ENCODE measurements at places on chromosomes 6 and 20.

DNA sequence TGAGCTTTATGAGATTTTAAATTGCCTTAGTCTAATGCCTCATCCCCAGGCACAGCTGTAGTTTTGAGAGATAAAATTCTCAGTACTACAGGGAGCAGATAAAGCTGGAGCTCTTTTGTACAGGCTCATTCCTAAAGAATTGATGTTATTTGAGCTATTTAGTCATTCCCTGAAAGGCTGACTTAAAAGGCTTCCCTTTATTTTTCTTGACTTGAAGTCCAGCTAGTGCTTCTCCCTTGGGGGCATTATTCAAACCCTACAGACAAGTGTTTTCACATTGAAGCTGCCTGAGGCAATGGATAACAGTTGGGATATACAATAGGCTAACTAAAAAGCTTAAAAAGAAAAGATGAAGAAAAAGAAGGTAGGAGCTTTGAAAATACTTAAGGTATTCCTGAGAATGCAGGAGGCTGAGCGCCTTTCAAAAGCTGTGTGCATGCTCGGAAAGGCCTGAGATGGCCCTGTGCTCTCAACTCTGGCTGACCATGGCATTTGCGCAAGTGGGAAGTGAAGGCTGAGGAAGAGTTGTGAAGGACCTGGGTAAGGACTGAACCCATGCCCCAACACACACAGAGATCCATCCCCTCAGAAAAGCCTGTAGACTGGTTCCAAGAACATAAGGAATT lies 315.1 kb downstream of the SMOC2 start:
- DNase-seq, result no peak

GRCh38 chr6:91812596-91813274 lies 1225.9 kb upstream of the MAP3K7 start:
- DNase-seq, result no peak

DNA sequence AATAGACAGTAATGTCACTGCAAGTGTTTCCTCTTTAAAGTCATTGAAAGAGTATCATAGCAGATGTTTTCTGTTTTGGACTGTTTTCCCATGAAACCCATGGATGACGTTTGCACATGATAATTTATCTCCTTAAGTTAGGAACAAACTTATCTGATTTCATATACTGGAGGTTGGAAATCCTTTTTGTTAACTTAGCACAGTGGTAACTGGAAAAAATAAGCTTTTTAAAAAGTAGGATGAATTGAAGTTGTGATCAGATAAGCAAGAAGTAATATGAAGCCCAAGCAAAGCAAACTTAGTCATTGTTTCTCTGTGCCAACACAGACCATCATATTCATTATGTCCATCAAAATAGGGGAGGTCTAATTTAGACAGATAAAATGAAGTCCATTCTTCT lies 61.6 kb downstream of the PLCB4 start:
- DNase-seq, result no peak

DNA sequence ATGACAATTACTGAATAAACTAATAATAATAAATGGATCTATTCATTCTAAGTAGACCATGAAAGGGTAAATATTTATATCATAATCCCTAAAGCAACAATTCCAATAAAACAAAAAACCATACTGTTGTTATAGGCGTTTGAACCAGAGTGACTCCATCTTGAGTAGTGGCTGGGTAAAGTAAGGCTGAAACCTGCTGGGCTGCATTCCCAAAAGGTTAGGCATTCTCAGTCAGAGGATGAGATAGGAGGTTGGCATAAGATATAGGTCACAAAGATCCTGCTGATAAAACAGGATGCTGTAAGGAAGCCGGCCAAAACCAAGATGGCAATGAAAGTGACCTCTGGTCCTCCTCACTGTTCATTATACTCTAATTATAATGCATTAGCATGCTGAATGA lies 8.3 kb downstream of the OR2H1 start:
- no peak for DNase-seq

DNA sequence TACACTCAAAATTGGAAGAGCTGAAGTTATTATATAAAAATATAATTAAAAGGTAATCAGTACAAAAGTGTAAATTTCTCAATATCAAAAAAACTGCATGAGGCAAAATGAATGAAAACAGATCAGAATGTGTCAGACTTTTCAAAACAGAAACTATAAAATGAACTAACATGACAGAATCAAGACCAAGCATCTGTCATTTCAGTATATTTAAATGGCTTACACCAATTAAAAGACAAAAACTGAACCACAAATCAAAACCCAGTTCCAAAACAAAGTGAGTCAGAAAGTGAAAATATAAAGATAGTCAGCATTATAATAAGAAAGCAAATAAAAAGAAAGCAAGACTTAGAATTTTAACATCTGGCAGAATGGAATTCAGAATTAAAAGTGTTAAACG lies 289.7 kb downstream of the UBE3D start:
- no peak for DNase-seq

- DNase-seq, result no peak
Measured at GRCh38 chr6:53009056-53009455, 14.0 kb upstream of the GSTA4 start.

DNA sequence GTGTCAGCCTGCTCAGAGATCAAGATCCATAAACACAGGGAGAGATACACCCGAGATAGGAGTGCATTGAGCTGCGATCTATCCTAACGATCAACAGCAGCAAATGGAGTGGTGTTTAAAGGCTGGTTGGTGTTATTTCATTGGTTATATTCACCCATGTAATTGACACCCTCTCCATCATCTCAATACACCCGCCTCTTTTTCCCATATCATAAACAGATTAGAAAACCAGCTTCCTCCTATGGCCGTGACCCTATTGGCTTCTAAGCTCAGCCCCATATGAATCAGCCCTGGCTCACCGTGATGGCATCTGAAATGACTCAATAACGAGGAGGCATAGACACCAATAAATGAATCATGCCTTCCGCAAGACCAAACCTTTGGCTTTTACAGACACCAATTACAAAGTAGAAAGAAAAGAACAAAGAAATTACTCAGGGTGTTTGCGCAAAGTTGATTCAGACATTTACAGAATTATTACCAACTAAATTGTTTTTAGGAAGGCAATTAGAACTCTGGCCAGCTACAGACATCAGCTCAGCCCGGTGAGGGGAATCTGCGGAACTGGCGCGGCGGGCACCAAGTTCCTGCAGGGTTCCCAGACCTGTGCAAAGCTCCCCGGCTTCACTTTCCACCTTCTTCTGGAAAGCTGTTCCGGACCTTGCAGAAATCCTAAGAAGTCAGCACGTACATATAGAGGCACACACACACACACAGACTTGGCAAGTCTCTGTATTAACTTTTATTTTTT lies 11.5 kb downstream of the PMEPA1 start:
- DNase-seq, result peak; percentile 64

DNA sequence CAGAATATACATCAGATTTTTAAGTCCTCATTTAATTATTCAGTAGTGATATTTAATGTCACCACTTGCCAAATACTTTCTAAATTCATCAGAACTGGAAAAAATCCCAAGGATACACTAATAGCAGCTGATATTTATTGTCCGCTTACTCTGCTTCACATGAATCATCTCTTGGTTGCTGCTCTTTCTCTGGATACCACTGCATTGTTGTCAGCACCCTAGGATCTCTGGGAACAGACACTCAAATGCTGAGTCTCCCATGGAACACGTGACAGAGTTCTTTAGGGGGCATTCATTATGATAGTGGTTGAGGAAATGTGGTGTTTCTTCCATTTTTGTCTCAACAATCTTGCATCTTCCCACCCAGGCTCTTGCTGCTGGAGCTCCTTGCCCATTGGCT lies 318.0 kb downstream of the RFPL4B start:
- DNase-seq, result no peak

DNA sequence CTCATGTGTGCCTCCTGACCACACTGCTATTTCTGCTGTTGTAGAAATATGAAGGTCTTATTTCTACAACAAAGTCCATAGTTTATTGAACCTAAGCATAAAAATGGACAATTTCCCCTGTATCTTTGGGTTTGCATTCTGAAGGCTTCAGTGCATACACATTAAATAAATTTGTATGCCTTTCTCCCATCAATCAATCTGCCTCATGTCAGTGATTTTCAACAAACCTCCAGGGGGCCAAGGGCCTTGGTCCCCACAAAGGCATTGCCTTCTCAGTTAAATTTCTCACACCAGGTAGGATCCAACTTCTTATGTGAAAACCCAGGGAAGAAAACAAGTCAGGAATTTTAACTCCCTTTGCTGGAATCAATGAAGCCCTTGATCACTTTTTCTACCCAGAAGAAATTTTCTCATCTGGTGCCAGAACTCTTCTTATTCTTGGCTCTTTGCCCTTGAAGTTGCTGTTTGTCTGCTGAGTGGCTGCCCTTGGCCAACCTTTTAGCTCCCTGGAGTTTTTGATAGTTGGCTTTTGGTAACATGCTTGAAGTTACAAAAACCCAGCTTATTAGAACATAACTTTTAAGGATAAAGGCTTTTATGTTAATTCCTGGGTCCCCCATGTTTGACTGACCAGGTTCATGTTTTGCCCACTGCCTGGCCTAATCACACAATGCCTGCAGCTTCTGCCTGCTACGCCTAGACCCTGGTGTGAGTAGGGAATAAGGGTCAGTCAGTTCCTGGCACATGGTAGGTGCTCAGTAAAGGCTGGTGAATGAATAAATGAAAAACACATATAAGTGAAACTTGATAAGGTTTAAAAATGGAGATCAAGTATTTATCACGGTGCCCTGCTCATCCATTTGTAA lies 37.0 kb downstream of the SHLD1 start:
- no peak for DNase-seq

DNA sequence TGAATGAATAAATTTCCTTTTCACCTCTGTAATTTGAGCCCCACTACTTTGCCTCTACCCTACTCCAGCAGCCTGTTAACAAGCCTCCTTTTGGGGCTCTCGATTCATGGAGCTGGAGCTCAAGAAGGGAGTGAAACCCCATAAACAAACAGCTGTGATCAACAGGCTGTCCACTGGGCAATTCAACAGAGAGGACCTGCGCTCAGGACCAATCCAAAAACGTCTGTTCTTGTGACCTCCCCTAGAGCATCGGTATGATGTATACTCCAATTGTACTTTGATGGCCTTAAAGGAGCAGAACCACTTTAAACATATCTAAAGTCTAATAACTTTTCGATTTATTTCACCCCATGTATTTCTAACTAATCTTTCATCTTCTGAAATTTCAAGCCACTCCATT lies 37.4 kb downstream of the HIVEP2 start:
- DNase-seq, result no peak

DNA sequence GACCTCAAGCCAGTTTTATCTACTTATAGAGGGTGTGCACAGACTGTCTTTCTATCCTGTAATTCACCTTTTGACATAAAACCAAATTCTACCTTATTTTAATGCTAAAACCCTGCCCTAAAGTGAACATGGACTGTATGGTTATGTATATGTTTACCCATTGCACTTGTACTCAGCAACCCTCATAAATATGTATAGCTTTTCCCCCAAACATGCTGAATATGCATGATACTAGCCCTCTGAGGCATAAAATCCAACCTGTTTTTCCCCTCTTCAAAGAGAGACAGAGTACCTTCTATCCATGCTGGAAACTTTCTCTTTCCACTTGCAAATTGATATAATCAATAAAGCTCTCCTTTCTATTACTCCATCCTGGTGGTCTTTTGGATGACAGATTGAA lies 267.9 kb upstream of the BMP2 start:
- no peak for DNase-seq

DNA sequence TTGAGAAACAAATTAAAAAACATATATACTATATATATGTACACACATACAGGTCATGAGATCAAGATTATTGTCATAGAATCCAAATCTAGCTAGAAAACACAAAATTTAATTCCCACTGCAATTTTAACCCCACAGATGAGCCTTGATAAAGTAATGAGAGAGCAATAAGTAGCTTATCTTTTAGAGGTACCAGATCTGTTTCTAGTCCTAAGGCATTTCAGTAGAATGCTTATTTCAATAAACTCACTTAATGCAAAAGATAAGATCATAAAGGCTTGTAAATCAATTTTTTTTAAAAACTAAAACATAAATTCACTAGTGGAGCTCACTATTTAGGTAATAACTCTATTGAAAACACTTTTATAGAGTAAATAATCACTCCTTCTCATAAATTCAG lies 47.2 kb downstream of the PRKN start:
- no peak for DNase-seq

DNA sequence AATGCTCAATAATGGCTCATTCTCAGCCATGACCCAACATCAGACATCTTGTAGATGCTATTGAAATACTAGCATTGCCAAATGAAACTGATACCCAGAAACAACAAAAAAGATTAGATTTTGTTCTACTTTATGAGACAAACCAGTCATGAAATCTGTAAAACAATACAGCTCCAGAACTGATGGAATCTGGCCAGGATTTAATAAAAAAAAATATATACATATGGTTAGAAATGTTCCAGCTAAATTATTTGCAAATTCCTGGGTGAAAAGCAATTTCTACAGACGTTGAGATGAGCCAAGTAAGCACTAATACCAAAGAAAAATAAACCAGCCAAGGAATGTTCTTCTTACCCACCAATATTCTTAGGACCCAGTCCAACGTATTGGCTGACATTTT lies 201.3 kb downstream of the EPHA7 start:
- no peak for DNase-seq

DNA sequence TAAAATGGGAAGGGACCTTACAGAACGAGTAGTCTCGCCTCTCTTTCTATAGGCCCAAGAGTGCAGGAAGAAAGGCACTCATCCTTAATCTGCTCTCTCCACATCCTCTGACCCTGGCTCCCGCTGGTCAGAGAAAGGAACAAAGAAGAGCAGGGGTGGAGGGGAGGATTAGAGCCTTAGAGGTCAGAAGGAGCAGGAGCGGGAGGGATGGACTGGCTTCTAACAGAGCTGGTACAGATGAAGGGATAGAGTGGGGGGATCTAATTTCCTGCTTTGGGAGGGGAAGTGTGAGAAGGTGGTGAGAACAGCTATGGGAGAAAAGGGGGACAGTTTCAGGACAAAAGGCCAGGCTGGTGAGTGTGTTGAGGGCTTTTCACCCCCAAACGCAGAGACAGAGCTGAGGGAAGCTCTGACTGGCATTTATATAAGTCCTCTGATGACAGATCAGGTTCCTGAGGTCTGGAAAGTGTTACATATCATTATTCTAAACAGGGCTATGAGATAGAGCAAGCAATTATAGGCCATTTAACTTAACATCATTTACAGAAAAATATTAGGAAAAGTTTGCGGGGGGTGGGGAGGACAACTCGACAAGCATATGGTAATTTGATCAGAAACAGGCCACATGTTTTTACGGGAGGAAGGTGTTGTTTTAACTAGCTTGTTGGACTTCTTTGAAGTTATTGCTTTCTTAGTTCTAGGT lies 111.1 kb downstream of the FOXC1 start:
- DNase-seq, result no peak

GRCh38 chr20:7496394-7496991 lies 443.8 kb downstream of the HAO1 start:
- DNase-seq, result no peak

Data from stimulated activated CD8-positive, alpha-beta memory T cell treated with anti-CD3 and anti-CD28 coated beads, Interleukin-15, amount 100 ng/mL, for 48 hours (primary cell).